Tibial nerve (tissue), 4 donors: ENCODE measurements at places on chromosomes 6 and 20.

GRCh38 chr6:408148-408547, 16.6 kb downstream of the IRF4 start:
- no peak for DNase-seq

- no peak for DNase-seq
Observed at GRCh38 chr6:170230520-170231292, 60.2 kb downstream of the DLL1 start.

GRCh38 chr6:15549371-15549770, 113.5 kb downstream of the DTNBP1 start:
- DNase-seq, result no peak

- no peak for DNase-seq
Observed at GRCh38 chr6:8628063-8628462, 192.7 kb upstream of the SLC35B3 start.

- DNase-seq, result no peak
Observed at GRCh38 chr20:14712302-14712739, 374.9 kb upstream of the FLRT3 start.

GRCh38 chr6:141552463-141552862, 580.3 kb upstream of the GJE1 start:
- DNase-seq, result no peak

DNA sequence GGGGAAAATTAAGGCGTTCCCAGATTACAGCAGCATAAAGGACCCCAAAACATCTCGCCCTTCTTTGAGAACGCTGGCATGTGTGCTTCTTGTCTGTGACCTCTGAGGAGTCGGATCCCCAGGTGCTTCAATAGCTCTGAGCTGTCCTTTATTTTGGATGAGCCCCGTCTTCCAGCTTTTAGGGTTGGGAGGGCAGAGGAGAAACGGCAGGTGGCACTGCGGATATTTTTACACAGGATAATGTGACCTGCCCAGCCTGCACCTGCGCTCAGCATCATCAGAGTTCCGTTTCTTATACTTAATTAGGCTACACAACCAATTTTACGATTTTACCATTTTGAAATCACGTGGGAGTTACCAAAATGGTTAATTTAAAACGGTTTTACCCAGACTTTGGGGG, 147.7 kb upstream of the RPS6KA2 start:
- DNase-seq, result no peak

DNA sequence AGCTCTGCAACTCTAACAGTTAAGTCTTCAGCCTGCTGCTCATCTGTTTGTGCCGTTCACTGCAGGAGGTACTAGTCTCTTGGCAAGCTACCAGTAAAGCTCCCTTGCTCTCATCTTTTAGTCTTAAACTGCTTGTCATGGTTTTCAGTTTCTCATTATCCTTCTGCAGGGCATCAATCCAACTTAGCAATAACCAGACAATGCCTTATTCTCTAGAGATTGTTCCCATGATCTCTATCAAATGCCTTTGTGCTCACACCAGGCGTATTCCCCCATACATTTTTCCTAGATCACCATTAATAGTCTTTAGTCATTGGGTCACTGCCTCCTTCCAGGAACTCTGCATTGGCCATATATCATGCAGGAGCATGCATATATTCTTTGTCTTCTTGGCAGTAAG, 171.3 kb downstream of the GRM1 start:
- no peak for DNase-seq

GRCh38 chr6:4180652-4181255, 45.4 kb upstream of the ECI2 start:
- DNase-seq, result no peak

GRCh38 chr20:47775841-47776240, 9.4 kb downstream of the SULF2 start:
- DNase-seq, result no peak

GRCh38 chr6:37762806-37763205, 56.7 kb upstream of the ZFAND3 start:
- no peak for DNase-seq

DNA sequence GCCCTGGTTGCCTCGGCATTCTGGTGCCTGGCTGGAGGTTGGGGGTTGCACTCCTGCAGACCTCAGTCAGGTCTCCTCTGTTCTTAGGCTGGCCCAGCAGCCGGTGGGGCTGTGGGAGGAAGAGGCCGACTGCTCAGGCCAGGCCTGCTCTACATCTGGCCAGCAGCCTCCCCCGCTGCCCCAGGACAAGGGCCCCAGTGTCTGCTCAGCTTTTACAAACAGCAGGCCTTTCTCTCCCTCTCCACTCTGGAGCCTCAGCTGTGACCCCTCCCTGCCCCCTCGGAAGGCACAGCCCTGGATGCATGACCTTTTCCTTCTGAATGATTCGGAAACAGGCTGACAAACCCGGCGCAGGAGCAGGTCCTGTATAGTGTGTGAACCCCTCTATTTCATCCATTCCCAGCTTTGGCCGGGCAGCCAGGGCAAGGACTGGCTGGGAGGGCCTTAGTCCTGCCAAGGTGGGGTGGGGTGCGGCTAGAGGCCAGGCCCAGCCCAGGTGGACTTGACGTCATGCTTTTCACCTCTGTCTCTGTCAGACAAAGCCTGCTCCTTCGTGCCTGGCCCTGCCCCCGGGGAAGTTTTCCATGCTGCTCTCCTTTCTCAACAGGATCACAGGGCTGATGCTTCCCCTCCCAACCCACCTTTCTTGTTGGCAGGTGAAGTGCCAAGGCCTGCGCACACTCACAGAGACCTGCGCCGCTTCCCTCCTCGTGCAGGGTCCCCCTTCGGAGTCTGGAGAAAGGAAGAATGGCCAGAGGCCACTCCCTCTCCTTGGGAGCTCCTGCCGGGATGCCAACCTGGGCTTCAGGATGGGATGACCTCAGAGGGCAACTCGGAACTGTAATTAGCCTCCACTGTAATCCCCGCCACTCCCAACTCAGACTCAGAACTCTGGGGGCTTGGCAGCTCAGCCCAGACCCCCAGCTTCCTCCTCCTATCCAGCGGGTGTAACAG, 10.1 kb upstream of the ITPR3 start:
- peak; percentile 56 for DNase-seq

DNA sequence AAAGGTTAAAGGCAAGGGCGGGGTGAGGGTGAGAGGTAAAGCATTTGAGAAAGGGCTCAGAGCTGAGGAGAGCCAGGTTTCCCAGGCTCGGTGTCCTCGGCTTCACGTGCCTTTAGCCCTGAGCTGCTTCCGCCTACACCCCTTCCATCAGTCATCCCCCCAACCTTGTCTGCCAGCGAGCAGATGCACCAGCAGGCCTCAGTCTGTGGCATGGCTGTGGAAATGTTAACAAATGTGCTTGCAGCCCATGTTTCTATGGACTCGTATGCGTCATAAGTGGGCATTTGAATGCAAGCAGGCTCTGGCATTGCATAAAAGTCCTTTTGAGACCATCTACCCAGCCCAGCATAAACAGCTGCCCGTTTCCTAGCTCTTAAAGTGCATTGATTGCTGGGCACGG, 88.8 kb downstream of the SYNJ2 start:
- DNase-seq, result no peak

- DNase-seq, result no peak
Observed at GRCh38 chr6:135192256-135193174, 11.4 kb downstream of the MYB start.

GRCh38 chr6:157323255-157323965, at the start of gene TMEM242:
TSS of gene TMEM242 (minus strand) at chr6:157323519. CDS start at chr6:157323499, 20 bp downstream.
- peak; percentile 82 for DNase-seq

GRCh38 chr20:14580418-14581074, 243.1 kb upstream of the FLRT3 start:
- DNase-seq, result no peak

DNA sequence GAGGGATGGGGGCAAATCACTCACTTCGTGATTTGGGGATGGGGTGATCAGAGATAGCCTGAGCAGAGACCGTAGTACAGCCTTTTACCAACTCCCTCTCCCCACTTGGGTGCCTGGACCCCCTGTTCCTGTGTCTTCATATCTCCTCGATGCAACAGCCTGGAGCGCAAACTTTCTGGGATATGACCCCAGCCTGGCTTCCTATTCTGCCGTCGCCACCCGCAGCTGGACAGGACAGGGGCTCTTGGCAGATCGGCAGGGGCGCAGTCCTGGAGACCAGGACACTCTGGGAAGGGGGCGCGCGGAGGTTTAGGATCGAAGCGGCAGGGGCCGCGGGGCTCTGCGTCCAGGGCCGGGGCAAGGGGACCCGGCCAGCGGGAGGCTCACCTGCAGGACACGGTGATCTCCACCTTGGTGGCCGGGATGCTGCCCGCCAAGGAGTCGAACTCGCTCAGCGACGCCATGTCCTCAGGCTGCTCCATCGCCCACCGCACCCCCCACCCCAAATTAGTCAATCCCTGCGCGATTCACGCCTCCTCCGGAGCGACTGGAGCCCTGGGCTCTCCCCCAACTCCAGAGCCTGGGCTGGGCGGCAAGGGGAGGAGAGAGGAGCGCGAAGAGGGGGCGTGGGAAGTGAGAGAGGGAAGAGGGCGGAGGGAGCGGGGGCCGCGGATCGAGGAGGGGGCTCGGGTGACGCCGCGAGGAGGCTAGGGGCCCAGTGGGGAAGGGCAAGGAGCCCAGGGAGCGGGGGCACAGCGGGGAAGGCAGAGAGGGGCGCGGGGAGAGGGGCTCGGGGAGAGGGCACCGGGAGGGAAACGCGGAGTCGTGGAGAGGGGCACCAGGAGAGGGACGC, at the start of gene CPNE5:
TSS of gene CPNE5 (minus strand) at position 549 of the 853 bp plus-strand sequence. CDS start at position 482, 67 bp downstream.
- DNase-seq, result no peak

DNA sequence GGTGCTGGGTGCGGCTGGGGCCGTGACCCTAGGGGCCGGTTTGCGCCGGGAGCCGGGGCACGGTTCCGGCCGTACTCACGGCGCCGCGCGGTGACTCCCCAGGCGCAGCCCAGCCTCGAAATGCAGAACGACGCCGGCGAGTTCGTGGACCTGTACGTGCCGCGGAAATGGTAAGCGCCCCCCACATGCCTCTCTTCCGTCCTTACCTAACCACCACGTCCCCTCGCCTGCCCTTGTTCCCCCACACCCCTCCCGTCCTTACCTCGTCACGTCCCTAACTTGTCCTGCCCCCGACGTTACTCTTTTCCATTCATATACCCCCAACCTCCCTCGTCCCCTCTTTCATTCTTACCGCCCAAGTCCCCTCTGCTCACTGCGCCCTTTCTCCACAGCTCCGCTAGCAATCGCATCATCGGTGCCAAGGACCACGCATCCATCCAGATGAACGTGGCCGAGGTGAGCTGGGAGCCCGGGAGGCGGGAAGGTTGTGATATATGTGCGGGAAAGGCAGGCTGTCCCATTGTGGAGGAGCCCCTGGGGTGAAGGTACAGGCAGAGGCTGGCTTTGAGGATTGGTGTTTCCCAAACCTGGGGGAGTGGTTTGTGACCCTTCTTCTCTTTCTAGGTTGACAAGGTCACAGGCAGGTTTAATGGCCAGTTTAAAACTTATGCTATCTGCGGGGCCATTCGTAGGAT, 463 bp downstream of the RPS21 start:
- no peak for DNase-seq

DNA sequence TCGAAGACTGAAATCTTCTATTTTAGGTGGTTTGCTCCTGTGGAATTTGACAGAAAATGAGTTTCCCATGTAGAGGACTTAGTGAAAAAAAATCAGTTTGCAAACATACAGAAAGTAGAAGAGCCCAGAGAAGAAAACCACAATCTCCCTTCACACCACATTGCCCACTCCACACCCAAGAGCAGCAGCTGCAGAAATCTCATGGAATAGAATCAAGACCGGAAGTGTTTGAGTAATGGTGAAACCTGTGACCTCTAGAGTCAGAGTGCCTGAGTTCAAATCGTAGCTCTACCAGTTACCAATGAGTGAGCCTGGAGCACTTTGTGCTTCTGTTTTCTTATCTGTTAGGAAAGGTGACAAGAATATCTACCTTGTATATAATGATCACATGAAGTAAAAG, 4.6 kb downstream of the SIRPG start:
- no peak for DNase-seq

- DNase-seq, result no peak
Observed at GRCh38 chr6:155260686-155261085, 3.1 kb upstream of the CLDN20 start.

GRCh38 chr6:50030777-50031562, 9.2 kb upstream of the DEFB110 start:
- no peak for DNase-seq

GRCh38 chr6:44397424-44398164, 10.1 kb downstream of the CDC5L start:
- no peak for DNase-seq

DNA sequence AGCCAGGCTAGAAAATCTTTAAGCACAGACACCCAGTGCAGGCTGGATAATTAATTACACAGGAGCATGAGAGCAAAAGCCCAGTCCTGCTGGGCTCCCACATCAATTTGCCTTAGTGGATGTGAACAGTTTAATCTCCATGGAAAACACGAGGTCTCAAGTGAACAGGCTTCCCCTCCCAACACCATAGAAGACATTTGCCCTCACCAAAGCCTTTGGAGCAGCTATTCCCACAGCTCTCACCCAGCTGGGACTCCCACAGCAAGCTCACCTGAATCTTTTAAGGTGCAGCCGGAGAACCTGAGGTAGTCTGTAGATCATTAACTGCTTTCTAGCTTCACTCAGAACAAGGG, 12.0 kb downstream of the TOMM6 start:
- DNase-seq, result no peak

- no peak for DNase-seq
Observed at GRCh38 chr6:68640491-68640835, 5.4 kb downstream of the ADGRB3 start.

- no peak for DNase-seq
Observed at GRCh38 chr20:46399401-46399800, 7.0 kb downstream of the ELMO2 start.

DNA sequence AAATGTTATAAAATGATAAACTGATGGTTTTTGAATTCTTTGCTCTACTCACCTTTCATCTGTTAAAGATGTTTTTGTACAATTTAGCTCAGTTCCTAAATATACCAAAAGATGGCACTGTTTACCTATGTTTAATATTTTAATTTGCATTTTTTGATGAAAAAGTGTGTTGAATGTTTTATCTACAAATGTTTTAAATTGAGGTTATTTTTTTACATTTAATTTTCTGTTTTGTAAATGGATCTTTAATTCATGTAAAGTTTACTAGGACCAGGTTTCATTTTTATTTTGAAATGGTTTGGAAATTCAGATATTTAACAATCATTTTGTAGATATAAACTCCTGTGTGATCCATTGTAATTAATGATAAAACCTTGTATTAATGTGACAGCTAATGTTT, 30.0 kb downstream of the CDKAL1 start:
- DNase-seq, result no peak

DNA sequence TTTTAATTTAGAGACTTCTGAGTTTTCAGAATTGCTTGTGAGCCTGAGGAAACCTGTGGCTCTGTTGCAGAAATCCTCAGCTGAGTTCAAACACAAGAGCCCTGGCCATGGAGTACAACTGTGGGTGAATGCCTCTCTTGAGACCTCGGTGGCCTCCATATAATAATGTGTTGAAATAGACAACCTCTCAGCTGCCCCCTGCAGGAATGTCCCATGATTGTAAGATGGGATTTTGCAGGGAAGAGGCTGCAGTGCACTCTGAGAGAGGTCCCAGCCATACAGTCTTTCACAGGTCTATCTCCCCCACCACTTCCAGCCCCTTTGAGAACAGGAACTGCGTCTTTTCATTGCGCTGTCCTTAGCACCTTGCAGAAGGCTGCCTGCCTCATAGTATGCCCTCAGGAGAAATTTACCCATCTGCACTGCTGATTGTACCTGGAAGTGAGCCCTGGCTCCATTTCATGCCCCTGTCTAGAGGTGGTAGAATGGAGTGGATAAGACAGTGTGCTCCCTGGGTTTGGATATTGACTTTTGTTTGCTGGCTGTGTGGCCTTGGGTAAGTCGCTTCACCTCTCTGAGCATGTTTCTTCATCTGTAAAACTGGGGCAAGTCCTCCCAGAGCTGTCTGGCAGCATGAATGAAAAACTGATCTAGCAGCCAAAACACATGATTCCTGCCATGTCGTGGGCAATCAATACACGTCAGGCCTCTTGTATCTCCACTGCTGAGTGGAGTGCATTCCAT, 16.8 kb upstream of the CDH22 start:
- DNase-seq, result no peak

GRCh38 chr6:64034291-64034690, 398.7 kb downstream of the PHF3 start:
- no peak for DNase-seq
